ENCODE measurements at places on chromosomes 5 and 9.

DNA sequence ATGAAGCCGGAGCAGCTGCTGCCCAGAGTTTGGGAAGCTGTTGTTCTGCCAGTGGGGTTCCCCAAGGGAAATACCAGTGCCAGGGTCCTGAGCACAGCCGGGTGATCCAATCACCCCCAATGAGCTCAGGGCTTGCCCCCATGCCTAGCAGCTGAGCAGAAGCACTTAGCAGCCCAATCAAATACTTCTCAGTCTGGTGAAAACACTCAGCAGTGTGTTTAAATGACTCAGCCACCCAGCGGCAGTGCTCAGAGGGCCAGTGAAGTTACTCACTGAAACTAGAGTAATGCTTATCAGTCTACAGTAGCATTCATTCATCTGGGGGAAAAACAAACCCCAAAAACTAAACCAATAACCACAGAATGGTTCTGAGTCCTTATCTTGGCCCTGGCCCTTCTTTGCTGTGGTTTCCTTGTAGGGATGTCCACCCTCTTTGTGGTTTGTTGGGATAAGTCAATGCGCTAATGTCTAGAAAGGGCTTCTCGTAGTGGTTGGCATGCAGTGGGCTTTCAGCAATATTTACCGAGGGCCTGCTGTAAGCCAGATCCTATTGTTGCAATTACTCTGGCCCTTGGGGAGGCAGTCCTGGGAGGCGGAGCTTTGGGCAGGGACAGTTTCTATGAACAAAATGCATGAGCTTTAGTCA is 43.1 kb downstream of the LHX2 start:
- DNase-seq = no peak

DNA sequence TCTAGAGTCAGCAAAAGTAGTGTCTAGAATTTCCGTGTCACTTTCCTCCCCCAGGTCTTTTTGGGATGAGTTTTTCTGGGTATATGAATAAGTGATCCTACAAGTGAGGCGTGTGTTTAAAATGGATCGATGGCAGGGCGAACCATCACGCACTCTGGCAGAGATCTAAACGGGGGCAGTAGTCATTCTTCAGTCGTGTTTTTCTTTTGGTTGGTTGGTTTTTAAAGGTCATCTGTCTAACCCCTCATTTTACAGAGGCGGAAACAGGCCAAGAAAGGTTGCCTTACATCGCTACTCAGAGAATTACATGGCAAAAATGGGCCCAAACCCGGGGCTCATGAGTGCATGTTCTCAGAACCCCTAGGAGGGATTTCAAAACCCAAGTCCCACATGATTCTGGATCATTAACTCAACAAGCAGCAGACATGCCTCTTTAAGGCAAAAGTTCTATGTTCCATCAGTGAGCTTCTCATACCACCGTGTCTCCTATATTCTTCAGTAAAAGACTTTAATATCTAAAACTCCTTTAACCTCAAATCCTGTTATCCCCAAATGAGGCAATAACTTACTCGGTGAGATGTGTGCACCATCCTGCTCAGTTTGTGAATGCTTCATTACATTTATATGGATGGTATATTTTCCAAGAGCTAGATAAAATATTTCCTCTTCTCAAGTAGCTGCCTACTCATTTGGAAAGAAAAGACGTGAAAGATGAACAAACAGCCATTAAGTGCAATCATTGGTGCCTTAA is 145.8 kb downstream of the AOPEP start:
- no peak for DNase-seq

- no peak for DNase-seq
These were observed 201.0 kb upstream of the VLDLR start for GRCh38 chr9:2420543-2420942.

- no peak for DNase-seq
These were observed 5.7 kb downstream of the SHB start for GRCh38 chr9:38063363-38063707.

- no peak for DNase-seq
These were observed 459.4 kb upstream of the ITGA1 start for GRCh38 chr5:52328220-52328806.

GRCh38 chr5:147336876-147337275 is 102.0 kb downstream of the STK32A start:
- DNase-seq = no peak

DNA sequence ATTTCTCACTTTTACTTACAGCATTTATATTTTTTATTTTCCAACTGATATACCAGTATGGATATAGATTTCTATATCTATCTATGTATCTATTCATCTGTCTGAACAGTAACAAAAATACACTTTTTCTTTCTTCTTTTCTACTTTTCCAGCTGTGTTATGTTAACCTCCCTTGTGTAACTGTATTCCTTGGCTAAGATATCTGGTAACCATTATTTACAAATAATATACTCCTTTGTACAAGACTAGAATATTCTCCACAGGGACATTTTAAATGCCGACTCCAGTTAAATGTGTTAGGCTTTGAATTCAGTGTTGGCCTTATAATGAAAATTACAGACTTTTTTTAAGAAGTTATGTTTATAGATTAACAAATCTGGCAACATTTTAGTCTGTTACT is 168.7 kb downstream of the XRCC4 start:
- no peak for DNase-seq

- DNase-seq = no peak
These were observed 26.7 kb downstream of the APBA1 start for GRCh38 chr9:69645488-69645887.

DNA sequence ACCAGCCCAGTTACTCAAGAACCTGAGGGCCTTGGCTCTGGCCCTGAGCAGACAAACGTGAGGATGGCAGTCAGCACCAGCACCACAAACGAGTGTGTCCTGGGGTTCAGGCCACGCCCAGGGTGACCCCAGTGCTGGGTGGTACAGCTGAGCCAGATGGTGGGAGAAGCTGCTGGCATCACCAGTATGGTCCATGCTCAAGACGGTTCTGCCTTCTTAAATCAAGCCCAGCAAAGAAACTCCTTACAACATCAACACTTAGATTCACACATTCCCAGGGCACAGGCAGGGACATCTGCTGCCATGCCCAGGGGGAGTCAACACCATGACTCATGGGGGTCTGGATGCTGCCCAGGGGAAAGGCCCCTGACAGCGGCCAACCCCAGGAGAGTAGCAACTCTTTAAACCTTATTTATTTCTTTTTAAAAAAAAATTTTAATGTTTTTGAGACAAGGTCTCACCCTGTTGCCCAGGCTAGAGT is 31.3 kb downstream of the IPPK start:
- no peak for DNase-seq

DNA sequence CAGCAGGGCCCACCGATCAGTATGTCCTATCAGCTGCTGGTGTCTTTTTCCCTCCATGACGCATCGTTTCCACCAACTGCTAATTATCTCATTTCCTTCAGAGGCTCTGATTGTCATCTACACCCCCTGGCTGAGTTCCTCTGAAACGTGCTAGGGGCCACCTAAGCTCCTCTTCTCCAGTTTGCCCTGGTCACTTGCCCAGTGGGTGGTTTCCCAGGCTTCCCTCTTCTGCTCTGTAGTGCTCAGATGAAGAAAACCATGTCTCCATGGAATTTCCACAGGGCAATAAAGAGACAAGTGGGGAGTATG is 65.3 kb downstream of the TSTD2 start:
- no peak for DNase-seq

DNA sequence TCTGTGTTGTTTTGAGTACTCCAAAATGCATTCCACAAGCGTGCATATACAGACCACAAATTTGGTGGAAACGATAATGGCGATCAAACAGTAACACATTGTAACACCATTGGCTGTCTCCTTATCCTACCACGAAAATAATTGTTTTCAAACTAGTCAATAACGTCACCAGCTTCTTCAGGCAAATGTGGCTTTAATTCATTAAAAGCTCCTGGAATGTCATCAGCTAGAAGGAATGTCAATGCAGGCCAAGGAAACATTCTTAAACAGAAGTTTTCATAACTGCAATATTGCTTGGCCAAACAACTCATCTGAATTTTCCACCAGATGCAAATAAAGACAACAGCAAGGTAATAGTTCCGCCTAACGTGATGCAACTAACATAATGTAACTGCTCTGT is 71.6 kb upstream of the XPA start:
- no peak for DNase-seq

DNA sequence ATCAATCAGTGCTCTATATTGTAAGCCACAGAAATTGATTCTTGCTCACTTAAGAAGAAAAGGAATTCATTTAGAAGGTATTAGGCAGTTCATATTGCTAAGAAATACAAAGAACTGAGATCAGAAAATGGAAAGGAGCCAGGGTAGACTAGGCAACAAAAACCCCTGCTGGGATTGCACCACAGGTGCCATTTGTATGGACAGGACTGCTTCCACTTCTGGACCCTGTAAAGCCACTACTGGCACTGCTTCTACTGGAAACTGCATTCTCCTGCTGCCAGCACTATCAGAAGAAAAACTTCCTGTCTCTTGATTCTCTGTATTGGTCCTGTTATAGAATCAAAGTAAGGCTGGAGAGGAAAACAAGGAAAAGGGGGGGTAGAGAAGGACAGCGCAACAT is 45.9 kb downstream of the CERT1 start:
- DNase-seq = no peak

GRCh38 chr5:107378218-107378899 is 292.4 kb downstream of the EFNA5 start:
- DNase-seq = no peak

DNA sequence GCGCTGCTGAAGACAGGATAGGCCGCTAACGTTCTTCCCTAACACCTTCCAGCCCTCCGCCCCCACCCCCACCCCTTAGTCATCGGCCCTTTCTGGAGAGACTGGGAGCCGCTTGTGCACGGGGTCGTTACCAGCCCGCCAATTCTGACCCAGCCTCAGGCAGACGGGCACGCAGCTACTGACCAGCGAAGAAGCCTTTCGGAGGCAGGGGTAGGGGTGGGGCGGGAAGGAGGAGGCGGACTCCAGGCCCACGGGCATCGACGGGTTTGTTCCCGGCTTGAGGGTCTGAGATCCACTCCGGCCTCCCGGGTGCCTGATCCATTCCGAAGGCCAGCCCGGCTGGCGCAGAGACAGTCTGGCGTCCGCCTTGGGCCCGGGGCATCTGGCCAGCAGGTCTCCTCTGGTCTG is 729 bp upstream of the HAND1 start:
- DNase-seq = no peak

DNA sequence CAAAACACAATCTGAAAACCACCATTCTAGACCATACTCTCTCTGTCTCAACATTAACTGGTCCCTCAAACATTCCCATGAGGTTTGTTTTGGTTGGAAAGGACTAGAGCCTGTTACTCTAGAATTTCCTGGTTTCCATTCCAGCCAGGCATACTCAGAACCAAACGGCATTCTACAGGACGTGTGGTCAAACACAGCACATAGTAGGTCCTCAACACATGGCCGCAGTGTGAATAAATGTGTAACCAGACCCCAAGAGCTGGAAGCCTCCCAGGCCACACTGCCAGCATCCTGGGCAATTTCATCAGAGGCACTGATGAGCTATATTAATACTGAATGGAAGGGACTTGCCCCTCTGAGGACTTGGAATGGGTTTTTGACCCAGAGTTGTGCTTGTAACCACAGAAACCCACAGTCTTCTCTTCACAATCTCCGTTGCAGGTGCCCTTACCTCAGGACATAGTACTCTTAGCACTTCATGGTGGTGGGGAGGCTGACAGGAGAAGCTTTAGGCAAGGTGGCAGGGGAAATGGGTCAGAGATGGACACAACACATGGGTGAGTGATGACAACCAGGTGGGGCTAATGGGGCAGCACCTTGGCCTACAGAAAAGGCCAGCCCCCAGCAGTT is 66.0 kb downstream of the ZNF366 start:
- DNase-seq = no peak

DNA sequence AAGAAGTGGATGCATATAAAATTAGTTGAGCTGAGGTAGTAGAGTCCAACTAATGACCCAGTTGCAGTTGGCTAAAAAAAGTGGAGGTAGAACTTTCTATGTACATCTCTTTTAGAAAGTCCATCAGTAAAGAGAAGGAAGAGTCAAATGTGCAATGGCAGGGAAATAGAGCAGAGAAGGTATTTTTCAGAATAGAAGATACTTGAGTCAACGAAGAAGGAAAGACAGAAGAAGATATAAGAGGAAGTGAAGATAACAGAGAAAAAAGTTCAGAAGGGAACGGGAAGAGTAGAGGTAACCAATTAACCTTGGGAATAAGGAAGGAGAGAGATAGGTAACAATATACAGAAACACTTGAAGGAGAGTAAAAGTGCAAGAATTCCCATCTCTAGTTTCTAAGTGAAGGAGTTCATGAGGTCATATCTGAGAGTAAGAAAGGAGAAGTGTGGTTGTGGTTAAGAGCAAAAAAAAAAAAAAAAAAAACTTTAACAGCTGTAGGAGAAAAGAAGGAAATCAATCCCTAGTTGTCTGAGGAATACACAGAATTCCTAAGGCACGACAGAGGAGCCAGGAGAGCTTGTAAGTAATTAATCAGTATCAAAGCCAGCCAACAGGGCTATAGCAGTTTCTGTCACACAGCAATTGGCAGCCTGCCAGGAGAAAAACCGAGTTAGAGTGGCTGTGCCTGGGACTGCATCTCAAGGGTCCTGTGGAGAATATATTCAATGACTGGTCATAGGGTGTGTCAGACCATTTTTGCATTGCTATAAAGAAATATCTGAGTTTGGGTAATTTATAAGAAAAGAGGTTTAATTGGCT is 61.0 kb downstream of the ARL15 start:
- peak; percentile 24 for DNase-seq

DNA sequence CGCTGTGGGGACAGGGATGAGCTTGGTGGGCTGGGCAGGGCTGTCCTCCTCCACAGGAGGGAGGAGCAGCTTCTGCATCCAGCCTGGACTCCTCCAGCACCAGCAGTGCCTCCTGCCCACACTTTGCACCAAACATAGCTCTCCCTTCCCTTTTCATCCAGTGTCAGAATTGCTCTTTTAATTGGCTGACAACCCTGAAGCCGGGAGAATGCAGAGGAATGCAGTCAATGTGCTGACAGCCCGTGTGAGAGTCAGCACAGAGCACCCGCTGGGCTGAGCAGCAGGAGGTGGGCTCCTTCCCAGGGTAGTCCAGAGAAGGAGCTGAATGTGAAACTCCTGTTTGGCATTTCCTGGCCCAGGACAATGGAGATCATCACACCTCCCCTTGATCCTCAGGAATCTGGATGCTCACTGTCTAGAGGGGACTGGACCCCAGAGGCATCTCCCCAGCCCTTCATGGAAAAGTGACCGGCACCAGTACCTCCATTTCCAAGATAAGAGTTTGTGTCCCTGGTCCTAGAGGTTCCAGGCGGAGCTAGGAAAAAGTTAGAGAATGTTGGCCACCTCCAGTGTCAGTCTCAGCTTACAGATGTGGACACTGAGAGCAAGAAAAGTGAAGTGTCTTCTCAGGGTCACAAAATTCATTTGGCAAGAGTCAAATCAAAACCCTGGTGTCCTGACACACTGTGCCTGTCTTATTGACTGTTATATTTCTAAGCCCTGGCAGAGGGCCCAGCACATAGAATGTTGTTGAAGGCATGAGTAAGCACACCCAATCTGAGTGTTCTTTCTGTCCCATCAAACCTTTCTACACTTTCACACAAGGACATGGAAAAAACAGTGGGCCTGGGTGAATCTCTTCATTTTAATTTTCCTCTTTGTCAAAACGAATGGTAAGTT is 202.1 kb downstream of the SNX18 start:
- DNase-seq = no peak

GRCh38 chr9:3576328-3576727 is 50.5 kb upstream of the RFX3 start:
- DNase-seq = no peak

- DNase-seq = no peak
These were observed 5.1 kb upstream of the PHYKPL start for GRCh38 chr5:178237431-178238312.

- DNase-seq = no peak
These were observed 1.7 kb downstream of the GOLM1 start for GRCh38 chr9:86097510-86098224.

Data from T-helper 9 cell (primary cell).